ENCODE measurements at places on chromosomes 1 and 21.

GRCh38 chr1:70140894-70141293 is 64.5 kb downstream of the LRRC40 start:
- DNase-seq: no peak

GRCh38 chr1:24914226-24915069 is 15.6 kb downstream of the RUNX3 start:
- peak; percentile 20 for DNase-seq

DNA sequence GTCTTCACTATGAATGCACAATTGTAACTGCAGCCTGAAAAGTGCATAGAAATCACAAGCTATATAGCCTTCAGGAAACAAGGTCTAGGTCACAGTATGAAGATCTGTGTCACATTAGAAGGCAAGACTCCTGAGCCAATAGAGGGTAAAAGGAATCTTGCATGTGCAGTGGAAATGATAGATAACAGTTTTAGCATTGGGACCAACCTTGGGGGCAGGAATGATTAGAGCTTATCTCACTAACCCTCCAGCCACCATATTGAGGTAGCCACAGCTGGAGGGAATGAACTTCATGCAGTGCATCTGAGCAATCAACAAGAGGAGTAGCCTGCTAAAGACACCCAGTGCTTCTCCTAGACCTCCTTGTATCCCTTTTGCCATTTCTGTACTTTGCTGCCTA is 390.1 kb downstream of the LTN1 start:
- no peak for DNase-seq

DNA sequence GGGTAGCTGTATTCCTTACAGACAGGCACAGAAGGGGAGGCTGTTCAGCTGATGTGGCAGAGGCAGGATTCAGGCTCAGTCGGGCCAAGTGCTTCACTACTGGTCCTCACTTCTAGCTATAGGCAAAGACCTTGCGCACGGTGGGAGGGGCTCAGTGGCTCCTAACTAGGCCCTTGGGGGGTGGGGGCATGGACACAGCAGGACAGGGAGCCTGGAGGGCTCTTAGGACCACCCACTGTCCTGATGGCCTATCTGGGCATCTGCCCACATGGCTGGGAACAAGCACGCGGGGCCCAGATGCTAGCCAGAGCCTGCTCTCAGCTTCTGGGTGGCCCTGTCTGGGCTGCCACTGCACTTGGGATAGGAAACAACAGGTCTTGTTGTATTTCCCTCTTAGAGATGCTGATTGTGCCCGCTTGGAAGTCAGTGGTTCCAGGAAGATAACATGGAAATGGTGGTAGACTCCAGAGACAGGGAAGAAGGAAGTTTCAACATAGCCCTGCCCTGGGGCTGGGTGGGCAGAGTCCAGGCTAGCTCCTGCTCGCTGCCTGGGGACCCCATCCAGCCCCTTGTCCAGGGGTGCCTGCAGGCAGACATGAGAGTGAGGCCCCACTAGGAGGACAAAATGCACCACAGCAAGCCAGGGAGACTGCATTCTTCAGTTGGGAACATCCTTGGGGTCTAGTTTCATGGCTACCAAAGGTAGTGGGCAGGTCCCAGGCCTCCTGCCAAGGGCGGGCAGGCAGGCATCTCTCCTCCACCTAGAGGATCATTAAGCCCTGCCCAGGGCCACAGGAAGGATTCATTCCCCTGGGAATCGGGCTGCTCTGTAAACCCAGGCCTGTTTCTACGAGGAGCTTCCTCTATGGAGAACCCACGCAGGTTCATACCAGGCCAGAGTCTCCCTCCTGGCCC is 102.5 kb downstream of the BCAR3 start:
- DNase-seq: no peak

DNA sequence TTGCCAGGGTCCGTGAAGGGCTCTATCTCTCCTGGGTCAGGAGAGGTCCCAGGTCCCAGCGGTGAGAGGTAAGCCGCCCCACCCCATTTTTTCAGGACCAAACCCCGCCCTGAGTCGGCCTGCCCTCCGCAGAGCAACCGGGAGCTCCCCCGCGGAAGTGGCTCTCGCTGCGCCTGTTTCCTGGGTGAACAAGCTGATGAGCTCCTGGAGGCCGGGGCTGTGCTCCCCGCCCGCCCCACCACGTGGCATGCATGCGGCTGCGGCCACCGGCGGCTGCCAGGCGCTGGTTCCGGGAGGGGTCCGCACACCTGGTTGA is 32.0 kb downstream of the ZBTB17 start:
- DNase-seq: no peak

GRCh38 chr1:16441282-16441665 is 750 bp downstream of the NECAP2 start:
- DNase-seq: no peak

GRCh38 chr1:242523719-242524570 is 552 bp downstream of the PLD5 start:
- DNase-seq: peak; percentile 73

DNA sequence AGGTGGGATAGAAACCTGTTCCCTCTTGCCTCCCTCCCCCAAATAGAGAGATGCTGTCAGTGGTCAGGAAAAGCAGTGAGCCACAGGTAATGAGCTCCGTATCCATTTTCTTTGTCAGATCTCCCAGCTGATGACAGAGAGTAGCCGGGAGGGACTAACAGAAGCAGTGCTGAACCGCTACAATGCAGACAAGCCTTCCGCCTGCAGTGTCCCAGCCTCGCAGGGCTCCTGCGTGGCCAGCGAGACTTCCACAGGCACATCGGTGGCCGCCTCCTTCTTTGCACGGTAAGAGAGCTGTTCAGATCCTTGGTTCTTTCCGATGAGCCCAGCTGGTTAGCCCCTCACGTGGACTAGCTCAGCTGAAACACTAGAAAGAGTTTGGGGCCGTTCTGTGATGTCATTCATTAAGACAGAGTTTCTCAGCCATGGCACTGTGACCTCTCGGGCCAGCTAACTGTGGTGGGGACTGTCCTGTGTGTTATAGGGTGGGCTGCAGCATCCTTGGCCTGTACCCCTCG is 264.7 kb downstream of the KIF26B start:
- no peak for DNase-seq

- no peak for DNase-seq
Observed at GRCh38 chr1:61498342-61498741, 226.6 kb downstream of the TM2D1 start.

- DNase-seq: no peak
Observed at GRCh38 chr1:90821152-90821787, 104.2 kb upstream of the BARHL2 start.

DNA sequence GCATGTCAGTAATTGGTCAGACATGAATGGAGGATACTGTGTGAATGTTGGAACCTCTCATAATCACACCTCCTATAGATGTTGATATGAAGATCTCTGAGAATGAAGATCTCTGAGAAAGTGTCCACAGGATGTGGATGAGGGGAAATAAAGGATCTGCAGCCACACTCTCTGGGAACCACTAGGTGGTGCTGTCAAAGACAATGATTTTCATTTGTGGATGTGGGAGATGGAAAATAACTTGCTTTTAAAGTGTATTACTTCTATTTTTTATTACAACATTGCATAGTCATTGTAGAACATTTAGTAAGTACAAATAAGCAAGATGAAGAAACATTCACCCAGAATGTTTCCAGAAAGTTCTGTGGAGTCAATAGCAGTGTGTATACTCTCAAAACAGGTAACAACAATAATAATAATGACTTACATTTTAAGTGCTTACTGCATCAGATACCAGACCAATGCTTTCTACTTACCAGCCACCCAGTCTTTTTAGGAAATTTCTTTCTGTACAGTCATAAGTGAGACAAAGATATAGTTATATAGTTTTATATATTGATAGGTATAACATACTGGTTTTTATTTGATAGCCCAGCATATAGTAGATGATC is 128.2 kb downstream of the ATG4C start:
- DNase-seq: no peak

DNA sequence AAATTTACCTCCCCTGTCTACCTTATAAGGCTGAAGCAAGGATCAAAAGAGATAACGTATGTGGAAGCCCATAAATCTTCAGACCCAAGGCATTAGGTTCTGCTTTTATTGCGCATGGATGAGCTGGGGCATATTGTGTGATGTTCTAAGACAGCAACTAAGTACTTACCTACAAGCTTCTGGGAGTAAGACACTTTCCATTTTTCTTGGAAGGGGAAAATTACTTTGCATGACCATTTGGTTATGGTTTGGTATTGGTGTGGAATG is 21.1 kb downstream of the LMOD1 start:
- DNase-seq: no peak

- DNase-seq: no peak
Observed at GRCh38 chr1:39167632-39168209, 36.8 kb upstream of the MACF1 start.

DNA sequence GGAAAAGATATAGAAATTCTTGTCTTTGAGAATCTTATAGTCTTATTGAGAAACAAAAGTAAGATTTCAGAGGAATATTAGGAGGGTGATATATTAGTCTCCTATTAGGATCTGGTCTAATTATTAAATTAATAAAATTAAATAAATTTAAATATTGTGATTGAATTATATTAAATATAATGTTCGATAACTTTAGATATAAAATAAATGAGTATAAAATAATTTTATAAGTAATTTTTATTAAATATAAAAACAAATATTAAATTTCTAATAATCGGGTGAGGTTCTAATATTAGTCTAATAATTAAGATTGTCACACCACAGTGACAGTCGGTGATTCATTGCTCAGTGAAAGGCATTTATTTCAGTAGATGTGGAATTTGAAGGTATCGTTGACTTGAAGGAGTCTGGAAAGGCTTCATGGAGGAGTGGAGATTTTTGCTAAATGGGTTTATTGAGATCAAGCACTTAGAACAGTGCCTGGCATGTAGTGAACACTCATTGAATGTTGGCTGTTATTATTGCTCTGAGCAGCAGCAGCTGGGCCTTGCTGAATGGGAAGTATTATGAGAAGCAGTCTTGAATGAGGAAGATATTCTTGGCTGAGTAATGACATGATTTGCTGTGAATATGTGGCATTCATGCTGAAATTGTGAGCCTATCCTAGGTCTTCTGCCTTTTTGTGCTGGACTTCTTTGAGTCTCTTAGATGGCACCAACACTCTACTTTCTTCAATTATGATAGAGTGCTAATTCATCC is 74.6 kb downstream of the USP25 start:
- no peak for DNase-seq

DNA sequence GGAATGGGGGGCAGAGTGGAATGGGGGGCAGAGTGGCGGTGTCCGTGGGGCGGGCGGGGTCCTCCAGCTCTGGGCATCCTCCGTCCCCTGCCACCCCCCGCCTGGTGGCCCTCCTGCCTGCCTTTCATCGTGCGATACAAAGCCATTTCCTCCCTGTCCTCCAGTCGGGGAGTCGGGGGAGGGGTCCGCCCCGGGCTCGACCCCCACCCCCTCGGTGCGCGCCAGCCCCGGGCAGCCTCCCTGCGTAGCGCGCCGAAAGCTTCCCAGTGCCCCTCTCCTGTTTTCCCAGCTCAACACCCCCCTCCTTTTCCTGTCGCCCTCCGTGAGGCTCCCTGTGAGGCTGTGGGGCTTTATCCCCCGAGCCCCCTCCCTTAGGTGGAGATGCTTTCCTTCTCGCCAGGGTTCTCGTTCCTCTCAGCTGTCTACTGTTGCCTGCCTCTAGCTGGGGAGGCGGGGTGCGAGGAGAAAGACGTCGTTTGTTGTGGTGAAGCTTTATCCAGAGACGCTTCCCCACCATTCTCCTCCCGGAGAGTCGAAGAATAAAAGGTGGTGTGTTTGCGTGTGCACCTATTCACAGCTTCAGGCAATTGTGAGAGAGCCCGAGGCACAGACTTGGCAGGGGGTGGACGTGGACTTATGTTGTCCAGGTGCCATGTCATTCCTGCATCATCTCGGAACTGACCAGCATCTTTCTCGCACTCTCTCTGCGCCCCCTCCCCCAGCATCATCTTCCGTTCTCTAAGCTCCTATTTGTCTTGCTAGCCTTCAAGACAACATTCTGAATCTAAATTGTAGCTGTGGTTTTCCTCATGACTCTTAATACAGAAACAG is 848 bp downstream of the DNM3 start:
- DNase-seq: peak; percentile 39

GRCh38 chr1:72375226-72375625 is 92.9 kb upstream of the NEGR1 start:
- DNase-seq: no peak

DNA sequence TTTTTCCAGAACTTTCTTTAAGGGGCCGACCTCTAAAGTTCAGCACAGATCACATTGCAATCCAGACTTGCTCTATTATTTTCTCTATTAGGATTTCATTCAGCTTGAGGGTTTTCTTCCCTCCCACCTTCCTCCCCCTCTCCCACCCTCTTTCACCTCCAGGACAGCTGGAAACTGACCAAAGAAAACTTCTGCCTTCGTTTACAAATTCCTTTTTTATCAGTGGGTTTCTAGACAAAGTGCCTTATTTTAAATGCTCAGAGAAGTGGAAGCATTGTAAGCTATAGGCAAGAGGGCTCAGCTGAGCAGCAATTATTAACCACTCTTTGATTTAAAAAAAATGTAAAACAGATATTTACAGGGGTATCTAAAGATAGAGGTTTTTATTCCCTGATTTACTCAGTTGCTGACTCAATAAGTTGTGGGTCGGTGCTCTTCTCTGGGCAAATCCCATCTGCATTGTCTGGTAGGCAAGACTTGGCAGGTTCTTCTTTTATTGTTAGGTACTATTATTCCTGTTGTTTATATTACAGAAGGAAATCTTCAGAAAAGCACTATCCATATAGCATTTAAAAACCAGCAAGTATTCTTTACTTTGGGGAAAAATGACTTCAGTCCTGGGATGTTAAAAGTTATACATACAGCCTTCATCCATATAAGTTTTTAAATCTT is 277.0 kb upstream of the C1orf105 start:
- DNase-seq: no peak

DNA sequence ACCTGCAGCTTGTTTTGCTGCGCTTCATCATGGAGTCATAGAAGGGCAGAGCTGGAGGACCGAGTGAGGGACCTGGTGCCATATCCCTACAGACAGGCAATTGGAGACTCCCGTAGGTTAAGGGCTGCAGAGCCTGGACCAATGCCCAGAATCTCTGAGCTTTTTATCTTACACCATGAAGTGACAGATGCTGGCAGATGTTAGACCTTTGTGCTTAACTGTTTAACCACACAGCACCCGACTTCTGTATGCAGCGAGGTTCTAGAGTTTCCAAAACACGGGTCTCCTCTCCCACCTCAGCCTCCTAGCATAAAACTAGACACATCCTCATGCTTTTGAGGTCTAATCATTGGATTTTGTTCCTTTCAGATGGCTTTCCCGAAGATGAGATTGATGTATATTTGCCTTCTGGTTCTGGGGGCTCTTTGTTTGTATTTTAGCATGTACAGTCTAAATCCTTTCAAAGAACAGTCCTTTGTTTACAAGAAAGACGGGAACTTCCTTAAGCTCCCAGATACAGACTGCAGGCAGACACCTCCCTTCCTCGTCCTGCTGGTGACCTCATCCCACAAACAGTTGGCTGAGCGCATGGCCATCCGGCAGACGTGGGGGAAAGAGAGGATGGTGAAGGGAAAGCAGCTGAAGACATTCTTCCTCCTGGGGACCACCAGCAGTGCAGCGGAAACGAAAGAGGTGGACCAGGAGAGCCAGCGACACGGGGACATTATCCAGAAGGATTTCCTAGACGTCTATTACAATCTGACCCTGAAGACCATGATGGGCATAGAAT is 47.6 kb downstream of the B3GALT5 start:
- DNase-seq: no peak

DNA sequence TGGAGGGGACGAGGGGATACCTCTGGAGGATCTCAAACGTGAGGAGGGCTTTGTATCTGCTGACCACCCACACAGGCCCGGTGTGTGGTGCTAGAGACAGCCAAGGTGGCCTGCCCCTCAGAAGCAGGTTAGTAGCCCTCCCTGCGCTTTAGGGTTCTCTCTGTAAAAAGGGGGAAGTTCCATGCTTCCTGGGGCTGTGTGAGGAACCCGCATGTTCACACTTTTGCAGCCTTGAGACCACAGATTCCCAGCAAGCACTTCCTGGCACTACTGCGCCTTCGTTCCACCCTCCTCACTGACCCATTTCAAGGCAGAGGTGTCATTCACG is 7.9 kb upstream of the GUCA2B start:
- no peak for DNase-seq

Measured in C1 segment of cervical spinal cord (tissue), 14 donors.